ENCODE measurements at places on chromosomes 12 and 14.

- no peak for DNase-seq
Observed at GRCh38 chr12:26767116-26767515, 65.9 kb downstream of the ITPR2 start.

GRCh38 chr12:105510526-105510925 lies 180.0 kb downstream of the C12orf75 start:
- DNase-seq: no peak

- no peak for DNase-seq
Observed at GRCh38 chr12:2902272-2902880, 11.7 kb downstream of the TULP3 start.

GRCh38 chr12:55737581-55738122 lies 5.3 kb upstream of the GDF11 start:
- no peak for DNase-seq

- no peak for DNase-seq
Observed at GRCh38 chr14:79581912-79582576, 629.3 kb downstream of the DIO2 start.
